Fibroblast of skin of right quadriceps (primary cell): ENCODE measurements at places on chromosomes 3 and 15.

- DNase-seq = peak; percentile 9
Observed at GRCh38 chr3:171056528-171056927, 30.0 kb upstream of the SLC2A2 start.

DNA sequence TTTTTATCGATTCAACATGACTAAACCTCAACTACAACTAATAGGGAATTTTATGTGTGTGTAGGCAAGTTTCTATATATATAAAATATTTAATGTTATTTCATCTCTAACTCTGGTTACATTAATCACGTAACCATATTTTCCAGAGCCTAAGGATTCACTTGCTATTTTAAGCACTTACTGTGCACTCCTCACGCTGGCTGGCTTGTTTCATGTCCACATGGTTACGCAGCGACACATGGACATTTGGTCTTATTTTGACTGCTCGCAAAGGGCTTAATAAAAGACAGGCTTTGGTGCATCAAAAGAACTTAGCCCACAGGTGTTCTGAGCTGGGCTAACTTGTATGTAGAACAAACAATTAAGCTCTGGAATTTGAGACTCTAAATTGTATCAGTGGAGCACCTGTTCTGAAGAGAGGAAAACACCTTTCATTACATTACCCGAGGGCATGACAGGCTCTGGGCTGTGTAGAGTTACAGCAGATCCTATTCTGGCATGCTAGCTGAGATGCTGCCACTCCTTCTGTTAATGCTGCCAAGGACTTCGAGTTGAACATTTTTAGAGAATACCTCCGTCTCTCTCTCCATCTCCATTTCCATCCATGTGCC, 130.0 kb upstream of the NR2F2 start:
- no peak for DNase-seq

- no peak for DNase-seq
Observed at GRCh38 chr3:7146529-7146928, 285.6 kb downstream of the GRM7 start.

- DNase-seq = peak; percentile 71
Observed at GRCh38 chr15:62453981-62454380, 288.9 kb upstream of the C2CD4B start.

- no peak for DNase-seq
Observed at GRCh38 chr3:172062761-172063160, 23.4 kb downstream of the FNDC3B start.
